GOT3 (cell line): ENCODE measurements at places on chromosomes 13 and 19.

- no peak for DNase-seq
Observed at GRCh38 chr13:83378908-83379307, 503.4 kb downstream of the SLITRK1 start.

- DNase-seq, result no peak
Observed at GRCh38 chr19:5470264-5470671, 15.1 kb downstream of the ZNRF4 start.

GRCh38 chr19:16873594-16873993 lies 15.2 kb upstream of the F2RL3 start:
- no peak for DNase-seq

DNA sequence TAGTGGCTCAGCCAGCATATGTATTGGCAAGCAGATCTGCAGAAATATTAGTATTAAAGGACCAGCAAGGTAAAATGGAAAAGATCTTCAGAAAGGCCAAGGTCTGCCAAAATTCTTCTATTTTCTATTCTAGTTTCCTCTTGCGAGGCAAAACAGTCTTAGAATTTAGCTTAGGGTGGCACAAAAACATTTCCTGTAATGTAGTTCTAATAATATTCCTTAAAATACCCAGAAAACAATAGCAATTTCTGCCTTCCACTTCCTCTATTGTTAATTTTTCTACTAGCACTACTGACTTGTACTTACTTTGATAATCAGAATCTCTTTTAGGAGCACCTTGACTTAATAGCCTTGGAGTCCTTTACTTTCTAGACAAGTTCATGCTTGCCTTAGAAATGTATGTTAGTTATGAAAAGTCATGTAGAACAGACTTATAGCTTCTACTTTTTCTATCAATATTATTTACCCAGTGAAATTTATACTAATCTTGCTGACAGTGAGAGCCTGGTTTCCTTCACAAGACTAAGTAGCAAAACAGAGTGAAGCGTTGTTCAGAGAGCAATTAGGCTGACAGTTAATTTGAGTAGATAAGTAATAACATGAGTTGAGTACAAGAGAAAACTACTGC lies 23.9 kb upstream of the LPAR6 start:
- no peak for DNase-seq

DNA sequence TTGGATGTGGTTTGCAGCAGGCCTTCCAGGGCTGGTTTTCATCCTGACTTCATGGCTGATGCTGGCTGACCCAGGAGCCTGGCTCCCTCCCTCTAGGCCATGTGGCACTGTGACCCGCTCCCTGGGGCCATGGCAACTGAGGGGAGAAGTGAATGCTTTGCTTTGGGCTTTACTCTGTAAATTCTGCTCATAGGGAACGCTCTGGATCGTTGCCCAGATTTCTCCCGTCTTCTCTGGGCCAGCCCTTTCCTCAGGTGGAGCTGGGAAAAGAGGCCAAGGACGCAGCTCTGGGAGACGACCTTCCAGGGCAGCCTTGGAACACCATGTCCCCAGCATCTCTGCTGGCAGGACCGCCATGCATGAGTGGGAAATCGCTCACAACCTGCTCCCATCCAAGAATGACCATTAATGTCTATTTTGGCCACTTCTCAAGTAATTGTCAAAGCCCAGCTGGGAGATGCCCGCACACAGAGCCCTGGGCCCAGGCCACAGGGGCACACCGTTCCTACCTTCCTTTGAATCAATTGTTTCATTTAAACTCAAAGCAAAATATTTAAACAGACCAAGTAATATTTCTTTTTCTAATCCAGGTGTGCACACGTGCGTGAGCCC lies 321.8 kb downstream of the TEX29 start:
- DNase-seq, result no peak

DNA sequence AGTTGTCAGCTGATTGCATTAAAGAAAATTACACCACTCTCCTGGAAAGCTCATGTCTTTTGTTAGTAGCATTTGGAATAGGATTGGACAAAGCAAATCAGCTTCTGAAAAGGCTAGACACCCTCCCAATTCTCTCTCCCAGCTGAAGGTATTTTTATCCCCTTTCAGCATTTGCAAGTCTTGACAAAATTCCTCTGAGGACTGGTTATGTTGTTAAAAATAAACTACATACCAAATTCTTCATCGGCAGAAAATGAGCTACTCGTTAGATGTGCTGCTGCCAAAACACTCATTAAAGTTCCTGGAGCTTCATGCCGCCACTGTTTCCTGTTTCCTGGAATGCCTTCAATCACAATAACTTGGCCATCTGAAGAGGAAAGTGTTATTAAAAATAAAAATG lies 37.1 kb downstream of the UTP14C start:
- DNase-seq, result no peak

- DNase-seq, result no peak
Observed at GRCh38 chr19:5230730-5231555, 109.7 kb downstream of the PTPRS start.

DNA sequence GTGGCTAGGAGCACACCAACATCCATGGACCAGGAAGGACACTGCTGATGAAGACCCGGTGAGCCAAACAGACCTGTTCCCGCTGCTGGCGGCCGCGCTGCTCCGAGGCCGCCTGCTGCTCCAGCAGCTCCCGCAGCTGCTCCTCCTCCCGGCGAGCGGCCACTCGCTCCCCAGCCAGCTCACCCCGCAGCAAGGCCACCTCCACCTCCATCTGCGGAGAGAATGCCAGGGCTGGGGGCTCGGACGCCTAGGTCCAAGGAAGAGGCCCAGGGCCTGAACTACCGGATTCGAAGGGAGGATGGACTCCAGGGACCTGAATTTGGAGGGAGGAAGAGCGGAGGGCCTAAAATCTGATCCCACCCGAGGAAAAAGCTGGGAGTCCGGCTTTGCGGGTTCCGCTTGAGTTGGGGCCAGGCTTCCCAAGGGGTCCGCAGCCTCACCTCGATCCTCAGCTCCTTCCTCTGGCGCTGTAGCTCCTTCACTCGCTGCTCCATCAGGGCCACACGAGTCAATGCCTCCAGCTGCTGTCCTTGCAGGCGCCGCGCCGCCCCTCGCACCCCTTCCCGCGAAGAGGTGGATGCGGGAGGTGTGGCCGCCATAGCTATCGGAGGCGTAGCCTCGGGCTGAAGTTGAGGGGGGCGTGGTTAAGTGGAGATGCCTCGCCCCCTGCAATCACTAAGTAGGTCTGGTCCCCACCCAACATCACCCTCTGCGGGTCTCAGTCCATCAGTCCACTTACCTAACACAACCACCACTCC lies 2.7 kb downstream of the PHLDB3 start:
- no peak for DNase-seq

- DNase-seq, result no peak
Observed at GRCh38 chr13:27658546-27658945, 36.9 kb downstream of the POLR1D start.

DNA sequence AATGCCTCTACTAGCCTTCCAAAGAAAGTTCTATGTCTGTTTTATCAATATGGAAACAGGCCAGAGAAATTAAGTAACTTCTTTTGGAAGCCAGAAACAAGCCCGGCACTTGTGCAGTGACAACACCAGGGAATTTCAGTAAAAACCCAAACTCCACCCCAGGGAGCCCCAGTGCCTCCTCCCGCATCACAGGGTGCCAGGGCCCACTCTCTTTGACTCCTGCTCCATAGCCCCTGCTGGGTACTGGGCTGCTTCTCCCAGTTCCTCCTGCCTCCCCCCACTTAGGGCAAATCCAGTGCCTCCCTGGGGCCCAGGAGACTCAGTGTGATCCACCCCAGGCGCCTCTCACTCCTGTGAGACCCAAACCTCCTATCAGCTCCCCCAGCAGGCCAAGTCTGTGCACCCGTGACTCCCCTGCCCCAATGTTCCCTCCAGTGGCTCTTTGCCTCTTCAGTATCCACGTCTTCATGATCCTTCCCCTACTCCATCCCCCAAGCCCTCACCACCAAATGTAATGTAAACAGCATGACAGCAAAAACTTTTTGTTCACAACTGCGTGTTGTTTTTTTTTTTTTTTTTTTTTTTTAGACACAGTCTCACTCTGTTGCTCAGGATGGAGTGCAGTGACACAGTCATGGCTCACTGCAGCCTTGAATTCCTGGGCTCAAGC lies 2.3 kb upstream of the FFAR3 start:
- DNase-seq, result no peak

- no peak for DNase-seq
Observed at GRCh38 chr19:36245210-36246005, 30.5 kb downstream of the ZNF146 start.

DNA sequence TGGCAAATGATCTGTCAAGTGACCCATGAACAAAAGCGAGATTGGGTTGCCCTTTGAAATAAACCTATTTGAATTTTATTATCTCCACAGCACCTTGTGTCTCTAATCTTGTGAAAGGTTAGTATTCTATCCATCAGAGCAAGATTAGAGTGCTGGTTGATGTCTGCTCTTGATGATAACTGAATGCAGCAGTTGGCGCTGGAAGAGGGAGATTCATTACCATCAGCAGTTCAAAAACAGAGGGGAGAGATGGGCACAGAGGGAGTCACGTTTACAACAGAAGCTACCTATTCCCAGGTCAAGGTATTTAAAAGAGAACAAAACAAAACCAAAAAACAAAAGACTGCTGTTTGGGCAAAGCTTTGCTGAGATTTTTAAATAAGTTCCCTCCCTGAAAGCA lies 588.1 kb downstream of the GPC6 start:
- DNase-seq, result no peak

GRCh38 chr13:21333186-21333585 lies 125.9 kb downstream of the ZDHHC20 start:
- no peak for DNase-seq

DNA sequence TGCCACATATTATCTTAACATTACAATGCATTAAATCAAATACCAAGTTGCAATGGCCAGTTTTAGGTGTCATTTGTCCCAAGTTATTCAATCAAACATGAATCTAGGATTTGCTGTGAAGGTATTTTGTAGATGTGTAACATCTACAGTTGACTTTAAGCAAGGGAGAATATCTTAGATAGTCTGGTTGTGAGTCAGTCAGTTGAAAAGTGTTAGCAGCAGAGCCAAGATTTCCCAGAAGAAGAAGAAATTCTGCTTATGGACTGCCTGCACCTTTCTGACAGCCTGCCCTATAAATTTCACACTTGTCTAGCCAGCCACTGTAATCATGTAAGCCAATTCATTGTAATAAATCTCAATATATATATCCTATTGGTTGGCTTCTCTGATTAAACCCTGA lies 41.3 kb upstream of the INTS6 start:
- DNase-seq, result no peak

DNA sequence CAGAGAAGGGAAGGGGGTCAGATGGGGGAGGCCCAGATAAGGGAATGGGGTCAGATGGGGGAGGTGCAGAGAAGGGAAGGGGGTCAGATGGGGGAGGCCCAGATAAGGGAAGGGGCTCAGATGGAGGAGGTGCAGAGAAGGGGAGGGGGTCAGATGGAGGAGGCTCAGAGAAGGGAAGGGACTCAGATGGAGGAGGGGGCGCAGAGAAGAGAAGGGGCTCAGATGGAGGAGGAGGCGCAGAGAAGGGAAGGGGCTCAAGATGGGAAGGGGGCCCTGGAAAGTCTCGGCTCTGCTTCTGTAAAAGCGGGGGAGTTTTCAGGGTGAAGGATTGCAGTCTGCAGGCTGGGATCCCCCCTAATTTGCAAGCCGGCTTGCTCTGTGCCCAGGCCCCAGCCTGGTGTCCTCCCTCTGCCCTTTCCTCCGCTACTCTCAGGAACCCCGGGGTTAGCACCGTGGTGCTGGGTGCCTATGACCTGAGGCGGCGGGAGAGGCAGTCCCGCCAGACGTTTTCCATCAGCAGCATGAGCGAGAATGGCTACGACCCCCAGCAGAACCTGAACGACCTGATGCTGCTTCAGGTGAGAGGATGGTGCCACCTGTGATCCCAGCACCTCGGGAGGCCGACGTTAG lies 1.6 kb downstream of the AZU1 start:
- DNase-seq, result no peak

GRCh38 chr13:99949679-99950413 lies 21.7 kb downstream of the ZIC5 start:
- no peak for DNase-seq

DNA sequence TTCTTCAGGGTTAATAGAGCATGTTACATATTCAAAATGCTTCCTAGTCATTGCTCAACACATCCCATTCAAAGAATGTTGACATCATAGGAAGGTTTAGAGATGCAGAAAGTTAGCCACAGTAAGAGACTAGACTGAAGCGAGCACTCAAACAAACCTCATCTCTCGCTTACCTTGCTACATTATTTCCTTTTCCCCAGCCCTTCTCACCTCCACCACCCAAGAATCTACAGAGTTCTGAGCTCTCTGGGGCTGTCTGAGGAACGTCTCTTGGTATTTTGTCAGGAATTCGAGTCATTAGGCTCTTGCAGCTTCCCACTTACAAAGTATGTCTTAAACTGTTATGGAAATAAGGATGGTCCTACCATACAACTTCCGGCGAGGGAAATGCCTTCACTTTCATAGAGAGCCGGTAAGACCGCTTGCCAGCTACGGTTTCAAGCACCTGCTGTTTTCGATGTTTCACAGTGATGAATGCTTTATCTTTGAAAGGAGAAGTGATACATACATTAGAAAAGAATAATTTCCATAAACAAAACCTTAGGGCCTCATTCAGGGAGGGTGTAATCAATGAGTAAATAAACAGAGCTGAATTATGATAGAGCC lies 65.1 kb downstream of the FLT1 start:
- no peak for DNase-seq

DNA sequence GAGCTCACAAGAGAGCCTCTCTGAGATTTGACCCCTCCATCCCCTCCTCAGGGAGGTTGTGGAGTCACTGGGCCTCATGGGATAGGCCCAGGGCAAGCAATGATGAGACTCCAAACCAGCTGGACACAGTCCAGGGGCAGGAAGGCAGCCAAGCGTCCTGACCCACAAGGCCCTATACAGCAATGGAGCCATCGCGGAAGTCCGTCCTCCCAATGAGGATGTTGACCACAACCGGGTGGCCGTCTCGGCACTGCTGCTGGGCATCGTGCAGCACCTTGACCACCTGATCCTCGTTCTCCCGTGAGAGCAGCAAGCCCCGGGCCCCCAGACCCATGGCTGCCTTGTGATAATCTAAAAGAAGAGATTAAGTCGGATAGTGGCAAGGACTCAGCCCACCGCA lies 7.9 kb downstream of the SYDE1 start:
- no peak for DNase-seq

DNA sequence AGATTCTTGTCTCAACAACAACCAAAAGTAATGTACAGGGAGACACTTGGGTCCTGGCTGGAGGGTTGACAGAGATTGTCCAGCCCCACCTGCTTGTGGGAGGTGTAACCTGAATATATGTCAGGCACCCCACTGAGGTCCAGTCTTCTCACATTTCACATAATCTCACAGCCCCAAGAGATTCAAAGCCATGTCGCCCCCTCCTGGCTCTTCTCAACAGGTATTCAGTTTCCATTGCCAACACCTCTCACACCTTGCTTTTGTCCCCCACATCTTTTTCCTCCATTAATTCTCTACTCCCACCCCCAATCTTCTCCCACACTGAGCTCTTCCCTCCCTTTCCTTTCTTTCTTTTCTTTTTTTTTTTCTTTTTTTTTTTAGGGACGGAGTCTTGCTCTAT lies 11.2 kb downstream of the UNC13A start:
- DNase-seq, result no peak
